ENCODE measurements at places on chromosomes 6 and 20. TPM values are rescaled to one million over a fixed set of nuclear protein-coding genes. Genes with fewer than 3 reads are reported as not detected.
A peak's percentile ranks its signal among the peaks of the same experiment; 100 is the strongest.

- no peak for DNase-seq
Measured at GRCh38 chr6:101445527-101445926, 52.0 kb downstream of the GRIK2 start.

DNA sequence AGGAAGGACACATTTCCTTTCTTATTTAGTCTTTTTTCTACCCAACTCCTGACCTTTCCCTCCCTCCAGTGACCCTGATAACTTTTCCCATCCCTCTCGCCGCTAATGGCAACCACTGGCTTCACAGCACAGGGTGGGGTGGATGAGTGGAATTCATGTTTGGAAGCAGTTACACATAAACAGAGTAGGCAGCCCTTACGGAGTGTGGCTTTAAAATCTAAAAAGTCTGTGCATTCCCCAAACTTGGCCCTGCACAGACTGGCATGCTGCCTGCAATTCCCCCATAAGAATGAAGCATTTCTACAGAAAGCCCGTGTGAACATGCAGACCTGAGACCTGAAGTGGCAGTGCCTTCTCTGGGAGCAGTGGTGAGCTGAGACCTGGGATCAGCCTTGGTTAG is 275.9 kb upstream of the PRND start:
- no peak for DNase-seq

DNA sequence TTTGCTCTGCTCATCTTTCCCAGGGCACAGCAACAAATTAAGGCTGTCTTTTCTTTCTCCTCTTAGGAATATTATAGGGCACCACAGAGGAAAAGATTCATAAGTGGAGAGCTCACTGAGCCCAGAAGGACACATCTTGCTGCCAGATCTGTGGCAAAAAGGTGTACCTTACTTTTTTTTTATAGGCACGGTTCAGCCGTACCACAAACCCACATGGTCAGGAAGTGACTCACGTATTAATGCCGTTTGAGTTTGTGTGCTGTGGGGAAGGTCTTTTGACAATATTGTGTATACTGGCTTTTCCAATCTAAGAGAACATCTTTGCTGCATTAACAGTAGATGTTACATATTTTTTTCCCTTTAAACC is 28.4 kb downstream of the PAQR8 start:
- DNase-seq = peak; percentile 43

- no peak for DNase-seq
Measured at GRCh38 chr20:4670469-4670868, 51.2 kb upstream of the PRND start.

GRCh38 chr20:49656304-49656703 is 57.4 kb downstream of the B4GALT5 start:
- DNase-seq = no peak

- no peak for DNase-seq
Measured at GRCh38 chr20:7911586-7912330, 28.5 kb downstream of the HAO1 start.

DNA sequence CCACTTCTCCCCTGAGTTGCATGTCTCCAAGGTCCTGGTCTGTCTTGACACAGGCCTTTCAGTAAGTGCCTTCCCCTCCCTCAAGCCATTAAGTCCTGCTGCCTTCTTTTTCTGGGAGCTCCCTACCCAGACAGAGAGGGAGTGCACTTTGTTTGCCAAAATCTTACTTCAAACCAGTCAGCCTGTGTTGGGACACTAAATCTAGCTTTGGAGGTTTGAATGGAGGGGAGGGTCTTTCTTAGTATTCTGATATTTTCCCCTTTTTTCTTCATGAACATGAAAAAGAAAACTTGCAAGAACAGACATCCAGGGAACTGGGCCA is 170.7 kb upstream of the PMEPA1 start:
- DNase-seq = no peak

DNA sequence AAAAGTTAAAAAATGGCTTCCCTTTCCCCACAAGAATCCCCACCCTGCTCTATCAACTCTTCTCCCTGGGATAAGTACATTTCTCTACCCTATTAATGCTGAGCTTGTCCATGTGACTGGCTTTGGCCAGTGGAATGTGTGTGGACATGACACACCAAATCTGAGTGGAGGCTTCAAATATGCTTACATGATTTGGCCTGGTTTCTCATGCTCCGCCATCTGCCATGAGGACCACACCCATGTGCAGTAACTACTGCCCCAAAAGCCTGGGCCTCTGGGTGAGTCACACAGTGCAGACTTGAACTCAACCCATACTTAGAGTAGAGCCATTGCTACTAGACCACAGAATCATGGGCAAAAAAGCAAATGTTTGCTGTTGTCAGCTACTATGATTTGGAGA is 65.4 kb downstream of the PRND start:
- DNase-seq = no peak

CHRNA4 gene
- not detected for total RNA-seq

HMGN4 gene
- 61.8 TPM for total RNA-seq

MYO6 gene
- total RNA-seq = 2.4 TPM

ULBP3 gene
- 0.43 TPM for total RNA-seq

SLC22A2 gene
- not detected for total RNA-seq
